Activated CD8-positive, alpha-beta memory T cell treated with anti-CD3 and anti-CD28 coated beads for 48 hours (primary cell): ENCODE measurements at places on chromosomes 3 and 15.

DNA sequence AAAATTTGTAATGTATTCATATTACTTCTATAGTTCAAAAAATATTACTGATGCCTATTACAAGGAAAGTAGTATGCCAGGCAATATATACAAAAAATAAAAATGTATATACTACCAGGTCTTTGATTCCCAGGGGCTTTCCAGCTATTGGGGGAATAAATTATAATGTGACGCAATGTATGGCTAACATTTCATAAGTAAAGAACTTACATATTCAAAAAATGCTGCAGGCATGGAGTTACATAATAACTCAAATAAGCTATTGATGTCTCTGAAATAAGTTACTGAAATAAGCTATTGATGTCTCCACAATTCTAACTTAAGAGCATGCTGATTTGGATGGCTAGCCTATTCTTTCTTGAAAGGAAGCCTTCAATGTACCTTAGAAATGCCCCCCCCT lies 30.2 kb downstream of the MCCC1 start:
- DNase-seq: no peak

DNA sequence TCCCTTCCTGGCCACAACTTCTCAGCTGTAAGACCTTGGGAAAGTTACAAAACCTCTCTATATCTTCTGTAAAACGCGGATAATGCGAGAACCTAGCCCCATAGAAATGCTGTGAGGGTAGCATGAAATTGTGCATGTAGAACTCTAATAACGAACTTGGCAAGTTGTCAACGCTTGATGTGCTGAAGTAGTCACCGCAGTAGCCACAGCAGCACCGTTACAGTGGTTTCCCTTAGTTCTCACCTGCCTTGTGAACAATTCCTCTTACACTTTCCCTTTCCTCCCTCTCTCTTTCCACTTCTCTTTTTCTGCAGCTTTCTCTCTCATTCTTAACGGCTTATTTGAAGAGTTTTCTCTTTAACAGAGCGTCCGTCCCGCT lies 447 bp upstream of the SHQ1 start:
- DNase-seq: no peak

DNA sequence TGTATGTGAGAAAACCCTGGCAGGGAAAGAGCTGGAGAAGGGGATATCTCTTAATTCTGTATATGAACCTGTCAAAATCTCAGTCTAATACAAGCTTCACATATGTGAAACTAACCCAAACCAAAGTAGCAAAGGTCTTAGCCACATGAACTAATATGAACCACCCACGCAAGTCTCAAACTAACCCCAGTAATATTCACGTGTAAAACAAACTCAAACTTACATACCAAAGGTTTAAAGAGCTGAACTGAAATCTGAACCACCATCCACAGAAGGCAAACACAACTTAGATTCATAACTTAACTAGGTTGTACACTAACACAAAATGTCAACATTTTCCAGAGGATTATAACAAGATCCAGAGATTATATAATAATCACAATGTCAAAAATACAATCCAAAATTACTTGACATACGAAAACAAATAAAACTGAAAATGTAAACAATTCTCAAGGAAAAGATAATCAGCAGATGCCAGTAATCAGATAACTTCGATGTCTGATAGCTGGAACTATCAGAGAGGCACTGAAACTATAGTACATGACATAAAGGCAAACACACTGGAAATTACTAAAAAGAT lies 64.1 kb downstream of the VPS13C start:
- no peak for DNase-seq

GRCh38 chr3:78871048-78871447 lies 896.8 kb downstream of the ROBO1 start:
- no peak for DNase-seq

GRCh38 chr15:67501177-67501835 lies 19.6 kb upstream of the C15orf61 start:
- DNase-seq: no peak

GRCh38 chr3:151169262-151169947 lies 33.6 kb downstream of the GPR171 start:
- DNase-seq: no peak

DNA sequence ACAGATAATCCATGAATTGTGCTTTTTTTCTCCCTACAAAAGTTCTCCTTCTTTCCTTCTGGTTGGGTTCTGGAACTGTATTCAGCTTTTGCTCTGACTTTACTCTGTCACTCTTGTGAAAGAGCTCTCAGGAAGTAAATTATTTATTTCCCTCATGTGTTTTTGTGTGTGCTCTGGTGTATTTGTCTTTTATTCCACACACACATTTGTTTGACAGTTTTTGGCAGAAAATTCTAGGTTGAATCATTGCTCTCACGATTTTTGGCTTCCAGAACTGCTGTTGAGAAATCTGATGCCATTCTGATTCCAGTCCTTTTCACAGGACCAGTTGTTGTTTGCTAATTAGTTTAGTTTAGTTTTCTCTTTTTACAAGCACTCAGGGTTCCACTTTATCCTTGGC lies 172.8 kb downstream of the PLCH1 start:
- no peak for DNase-seq

DNA sequence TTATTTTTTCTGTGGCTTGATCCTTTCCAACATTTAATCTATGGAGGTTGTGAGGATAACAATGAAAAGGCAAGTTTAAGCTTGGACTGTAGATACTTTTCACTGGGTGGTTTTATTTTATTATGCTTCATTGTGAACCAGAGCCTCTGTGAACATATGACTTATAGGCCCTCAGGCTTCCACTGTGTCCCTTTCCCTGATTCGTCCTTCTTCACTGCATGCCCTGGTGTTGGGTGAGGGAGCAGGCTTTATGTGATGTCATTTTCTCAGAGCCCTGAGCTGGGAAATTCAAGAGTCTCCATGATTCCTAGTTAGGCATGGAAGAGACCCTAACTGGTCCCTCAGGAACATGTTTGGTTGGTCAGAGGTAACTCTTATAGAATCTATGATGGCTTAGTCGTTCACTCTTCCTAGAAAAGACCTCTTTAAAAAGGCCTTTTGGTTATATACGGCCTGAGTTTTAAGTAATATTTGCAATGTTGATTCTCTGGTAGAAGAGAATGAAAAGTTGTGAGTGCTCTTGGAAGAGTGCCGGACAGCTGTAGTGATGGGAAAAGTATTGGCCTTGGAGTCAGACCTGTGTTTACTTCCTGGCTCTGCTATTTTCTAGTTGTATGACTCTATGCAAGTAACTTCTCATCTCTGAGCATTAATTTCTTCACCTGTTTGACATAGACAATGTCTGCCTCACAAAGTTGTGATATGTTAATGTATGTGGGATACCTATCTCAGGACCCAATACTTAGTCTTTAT lies 168.4 kb downstream of the LPP start:
- DNase-seq: no peak

- no peak for DNase-seq
These were observed 5.6 kb upstream of the APPL1 start for GRCh38 chr3:57221883-57222282.

- no peak for DNase-seq
These were observed 23.9 kb downstream of the SSR3 start for GRCh38 chr3:156530980-156531379.

GRCh38 chr3:45642731-45643152 lies 46.5 kb upstream of the SACM1L start:
- DNase-seq: no peak

GRCh38 chr15:91652610-91653207 lies 200.8 kb upstream of the SLCO3A1 start:
- no peak for DNase-seq

DNA sequence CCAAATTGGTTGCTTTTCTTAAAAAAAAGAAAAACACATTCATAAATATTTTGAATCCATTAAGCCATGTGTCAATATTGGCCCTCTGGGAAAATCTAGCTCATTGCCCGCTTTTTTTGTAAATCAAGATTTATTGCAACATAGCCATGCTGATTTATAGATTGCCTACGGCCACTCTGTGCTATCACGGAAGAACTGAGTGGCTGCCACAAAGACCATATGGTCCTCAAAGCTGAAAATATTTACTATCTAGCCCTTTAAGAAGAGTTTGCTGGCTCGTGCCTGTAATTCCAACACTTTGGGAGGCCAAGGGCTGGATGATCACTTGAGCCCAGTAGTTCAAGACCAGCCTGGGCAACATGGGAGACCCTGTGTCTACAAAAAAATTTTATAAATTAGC lies 45.9 kb downstream of the IL5RA start:
- no peak for DNase-seq

- no peak for DNase-seq
These were observed 9.8 kb downstream of the KCNMB2 start for GRCh38 chr3:178546079-178546478.

DNA sequence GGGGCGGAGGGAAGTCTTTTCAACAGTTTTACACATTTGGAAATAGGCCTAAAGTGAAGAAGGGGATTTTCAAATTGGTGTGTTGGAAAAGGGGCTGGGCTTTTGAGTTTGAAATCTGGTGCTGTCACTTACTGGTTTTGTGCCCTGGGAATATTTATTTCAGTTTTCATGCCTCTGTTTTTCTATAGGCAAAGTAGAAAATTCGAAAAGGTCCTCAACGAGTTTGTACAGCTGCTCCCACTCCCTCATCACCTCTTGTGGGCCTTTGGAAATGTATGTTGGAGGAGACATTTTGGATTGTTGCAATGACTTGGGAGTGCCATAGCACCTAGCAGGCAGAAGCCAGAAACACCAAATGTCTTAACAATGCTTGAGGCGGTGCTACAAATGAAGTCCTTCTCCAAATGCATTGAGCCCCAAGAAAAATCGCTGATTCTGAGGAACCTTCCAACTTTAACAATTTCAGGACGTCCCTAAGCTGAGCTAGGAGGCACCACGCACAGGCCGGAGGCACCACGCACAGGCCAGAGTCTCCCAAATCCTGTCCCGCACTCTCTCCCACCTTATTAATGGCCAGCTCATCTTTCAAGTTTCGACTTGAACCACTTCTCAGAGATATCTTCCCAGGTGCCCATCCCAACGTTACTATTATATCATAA lies 639 bp upstream of the POLR2M start:
- DNase-seq: no peak

- DNase-seq: no peak
These were observed 14.1 kb downstream of the SLCO3A1 start for GRCh38 chr15:91867581-91868026.

DNA sequence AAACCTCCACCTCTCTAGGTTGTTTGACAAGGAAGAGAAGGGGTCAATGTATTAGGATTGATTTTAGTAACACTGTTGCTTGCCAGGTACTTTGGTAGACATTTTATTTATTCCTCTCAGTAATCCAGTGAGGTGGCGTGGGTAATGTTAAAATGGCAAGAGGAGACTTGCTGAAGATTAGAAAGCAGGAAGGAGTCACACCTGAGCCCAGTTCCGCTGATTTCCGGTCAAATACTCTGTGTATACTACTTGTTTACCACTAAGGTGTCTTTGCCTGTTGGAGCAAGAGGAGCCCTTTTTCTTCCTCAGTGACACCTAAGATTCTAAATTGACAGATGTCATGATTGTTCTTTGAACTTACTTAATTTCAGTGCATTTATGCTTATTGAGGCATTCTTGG lies 1.7 kb downstream of the OXNAD1 start:
- DNase-seq: no peak

- no peak for DNase-seq
These were observed 199.5 kb downstream of the LPP start for GRCh38 chr3:188353426-188353825.

GRCh38 chr3:61794341-61794740 lies 233.0 kb downstream of the PTPRG start:
- DNase-seq: no peak

DNA sequence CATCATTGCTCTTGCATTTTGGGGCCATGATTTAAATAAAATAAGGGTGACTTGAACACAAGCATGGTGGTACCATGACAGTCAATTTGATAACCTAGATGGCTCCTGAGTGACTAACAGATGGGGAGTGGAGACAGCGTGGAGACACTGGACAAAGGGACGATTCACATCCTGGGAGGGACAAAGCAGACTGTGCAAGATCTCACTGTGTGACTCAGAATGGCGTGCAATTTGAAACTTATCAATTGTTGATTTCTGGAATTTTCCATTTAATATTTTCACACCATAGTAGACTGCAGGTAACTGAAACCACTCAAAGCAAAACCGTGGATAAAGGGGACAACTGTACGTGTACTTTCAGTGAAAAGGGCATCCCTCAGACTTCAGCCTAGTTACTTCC lies 25.5 kb downstream of the MCCC1 start:
- no peak for DNase-seq

GRCh38 chr3:169363318-169364265 lies 299.9 kb downstream of the MECOM start:
- DNase-seq: no peak

- no peak for DNase-seq
These were observed 18.7 kb downstream of the MGLL start for GRCh38 chr3:127803619-127804018.

DNA sequence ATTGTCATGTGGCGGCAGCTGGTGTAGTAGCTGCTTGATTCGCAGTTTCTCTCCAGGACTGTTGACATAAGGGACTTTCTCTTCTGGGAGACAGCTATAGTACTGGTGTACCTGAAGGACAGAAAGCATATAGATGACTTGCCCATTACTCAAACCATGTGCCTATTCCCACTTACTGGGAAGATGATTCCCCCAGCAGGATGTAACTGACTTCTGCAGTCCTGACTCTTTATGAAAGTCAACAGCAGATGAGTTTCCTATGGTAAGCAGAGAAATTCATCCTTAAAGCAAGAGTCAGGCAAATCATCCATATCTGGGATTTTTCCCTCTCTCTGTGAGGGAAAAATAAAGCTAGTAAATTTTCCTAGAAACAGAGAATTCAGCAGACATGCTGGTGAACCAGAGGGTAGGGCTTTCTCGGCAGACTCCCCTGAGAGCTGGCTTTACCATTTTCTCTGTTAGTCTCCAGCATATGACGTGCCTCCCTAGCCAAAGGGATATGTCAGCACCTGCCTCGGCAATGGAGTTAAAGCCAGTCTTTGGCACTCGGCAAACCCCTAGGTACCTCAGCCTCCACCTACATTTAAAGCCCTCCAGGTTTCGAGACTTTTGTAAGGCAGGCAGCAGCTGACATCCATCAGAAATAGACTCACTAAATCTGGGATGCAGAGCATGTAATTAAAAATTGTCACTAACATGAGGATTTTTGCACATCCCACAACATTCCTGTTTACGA lies 62.1 kb downstream of the PRICKLE2 start:
- no peak for DNase-seq

DNA sequence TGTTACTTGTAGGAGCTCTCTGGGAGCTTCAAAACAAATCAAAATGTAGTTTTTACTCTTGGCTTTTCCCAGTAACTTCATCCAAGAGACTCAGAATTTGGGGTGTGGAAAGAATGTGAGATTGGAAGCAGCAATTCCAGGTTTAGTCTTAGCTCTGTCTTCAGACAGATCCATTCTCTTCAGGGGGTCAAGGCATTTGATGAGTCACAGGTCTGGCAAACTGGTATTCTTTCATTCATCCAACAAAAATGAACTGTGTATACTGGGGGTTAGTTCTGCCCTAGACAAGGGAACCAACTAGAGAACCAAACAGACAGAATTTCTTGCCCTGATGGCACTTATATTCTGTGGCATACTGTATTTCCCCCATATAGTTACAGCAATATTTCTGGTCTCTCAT lies 36.3 kb upstream of the CADPS start:
- no peak for DNase-seq

GRCh38 chr3:78165876-78166275 lies 1126.0 kb downstream of the ROBO2 start:
- no peak for DNase-seq

- DNase-seq: no peak
These were observed 54.3 kb downstream of the RIOX2 start for GRCh38 chr3:97917813-97918536.

- no peak for DNase-seq
These were observed 105.0 kb downstream of the FOXP1 start for GRCh38 chr3:71478568-71478967.

- no peak for DNase-seq
These were observed 153.7 kb upstream of the KCNMB2 start for GRCh38 chr3:178382449-178383061.

GRCh38 chr3:35537265-35537664 lies 102.1 kb upstream of the ARPP21 start:
- no peak for DNase-seq
